GM12892 (cell line): ENCODE measurements at places on chromosomes 5 and 9.
A peak's percentile ranks its signal among the peaks of the same experiment; 100 is the strongest.

DNA sequence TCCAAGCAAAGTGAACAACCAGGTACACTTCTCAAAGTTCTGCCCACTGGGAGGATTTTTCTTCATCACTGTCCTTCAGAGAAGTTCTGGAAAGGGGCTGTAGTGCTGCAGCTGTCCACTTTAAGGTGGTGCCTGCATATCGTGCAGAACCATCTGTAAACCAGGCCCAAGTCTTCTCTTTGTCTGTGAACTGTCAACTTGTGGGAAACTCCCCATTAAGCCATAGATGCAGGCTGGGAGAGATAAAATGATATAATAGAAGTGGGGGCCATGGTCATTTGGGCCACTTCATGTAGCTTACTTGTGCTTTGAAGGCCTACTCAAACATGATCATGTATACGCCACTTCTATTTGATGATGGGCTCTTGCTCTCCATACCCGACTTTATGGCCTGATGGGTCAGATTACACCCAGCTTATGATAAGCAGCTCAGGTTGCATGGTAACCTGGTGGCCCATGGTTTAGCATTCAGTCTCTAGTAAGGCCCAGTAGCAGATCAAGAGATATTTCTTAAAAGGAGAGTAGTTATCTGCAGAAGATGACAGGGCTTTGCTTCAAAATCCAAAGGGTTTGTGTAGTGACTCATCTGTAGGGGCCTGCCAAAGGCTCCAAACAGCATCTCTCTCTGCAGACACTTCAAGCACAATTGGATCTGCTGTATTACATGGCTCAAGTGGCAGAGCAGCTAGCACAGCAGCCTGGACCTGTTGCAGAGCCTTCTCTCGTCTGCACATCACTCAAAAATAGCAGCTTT lies 15.7 kb upstream of the BTF3 start:
- no peak for DNase-seq

- no peak for DNase-seq
Measured at GRCh38 chr5:117833691-117834090, 1154.7 kb downstream of the DTWD2 start.

DNA sequence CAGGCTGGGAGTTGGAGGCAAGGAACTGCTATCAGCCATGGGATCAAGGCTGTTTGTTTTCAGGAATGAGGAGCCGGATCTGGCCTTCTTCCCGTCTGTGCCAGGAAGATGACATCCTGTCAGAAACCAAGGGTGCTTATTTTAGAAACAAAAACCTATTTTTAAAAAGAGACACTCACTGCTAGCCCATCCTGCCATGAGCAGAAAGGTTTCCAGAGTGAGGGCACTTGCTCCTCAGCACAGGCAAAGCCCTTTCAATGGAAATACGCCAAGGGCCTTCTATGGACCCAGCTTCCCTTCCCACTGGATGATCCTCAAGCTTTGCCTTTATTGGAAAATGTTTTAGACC lies 132.6 kb upstream of the FSTL4 start:
- DNase-seq, result no peak

DNA sequence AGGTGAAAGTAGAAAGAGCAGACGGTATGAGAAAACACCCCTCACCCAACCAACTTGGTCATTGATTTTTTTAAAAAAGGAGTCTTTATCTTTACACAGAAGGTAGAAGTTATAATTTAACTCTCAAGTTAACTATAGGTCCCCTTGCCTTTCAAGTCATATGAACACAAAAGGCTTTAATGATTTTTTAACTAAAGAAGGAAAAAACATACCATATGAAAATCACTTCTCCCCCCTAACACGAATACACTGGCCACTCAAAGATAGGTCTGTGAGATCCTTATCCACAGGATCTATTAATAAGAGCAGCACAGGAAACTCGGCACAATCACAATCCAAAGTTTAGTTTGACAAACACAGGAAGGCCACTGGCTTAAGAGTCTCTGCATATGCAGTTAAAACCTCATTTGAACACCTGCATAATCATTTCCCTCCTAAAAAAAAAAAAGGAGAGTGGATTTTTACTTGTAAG lies 138.0 kb downstream of the ENC1 start:
- no peak for DNase-seq

DNA sequence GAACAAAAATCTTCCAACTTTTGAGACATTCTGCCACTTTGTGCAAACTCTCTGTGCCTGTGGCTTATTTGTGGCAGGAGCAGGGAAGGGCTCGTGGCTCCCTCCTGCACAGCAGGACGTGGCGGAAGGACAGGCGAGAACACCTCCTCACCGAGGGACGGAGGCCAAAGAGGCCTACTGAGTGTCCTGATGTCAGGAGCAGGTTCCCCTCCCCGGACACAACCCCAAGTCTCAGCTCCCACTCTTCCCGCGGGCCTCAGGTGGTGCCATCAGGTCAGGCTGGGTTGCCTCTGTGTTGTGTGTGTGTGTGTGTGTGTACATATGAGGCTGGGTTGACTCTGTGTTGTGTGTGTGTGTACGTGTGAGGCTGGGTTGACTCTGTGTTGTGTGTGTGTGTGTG lies 136.8 kb upstream of the LPCAT1 start:
- DNase-seq, result no peak

DNA sequence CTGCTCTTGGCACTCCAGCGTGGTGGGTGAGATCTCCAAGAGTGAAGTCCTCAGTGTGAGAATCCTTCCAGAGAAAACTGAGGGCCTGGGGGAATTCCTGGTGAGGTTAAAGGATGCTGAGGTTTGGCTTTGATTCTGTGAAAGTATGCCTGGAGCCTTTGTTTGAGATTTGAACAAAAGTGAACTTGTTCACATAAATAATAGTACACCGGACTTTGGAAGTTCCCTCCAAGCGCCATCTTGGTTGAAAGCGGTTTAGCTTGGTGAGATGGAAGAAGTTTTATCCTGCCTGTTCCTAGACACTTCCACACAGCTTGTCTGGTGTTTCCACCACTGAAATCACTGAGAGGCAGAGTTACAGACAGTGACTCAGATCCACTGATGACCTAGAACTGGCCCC lies 286.4 kb downstream of the NTRK2 start:
- no peak for DNase-seq

GRCh38 chr5:126633552-126633951 lies 32.8 kb downstream of the PHAX start:
- no peak for DNase-seq

- DNase-seq, result no peak
Measured at GRCh38 chr5:158368686-158369085, 509.7 kb upstream of the CLINT1 start.

DNA sequence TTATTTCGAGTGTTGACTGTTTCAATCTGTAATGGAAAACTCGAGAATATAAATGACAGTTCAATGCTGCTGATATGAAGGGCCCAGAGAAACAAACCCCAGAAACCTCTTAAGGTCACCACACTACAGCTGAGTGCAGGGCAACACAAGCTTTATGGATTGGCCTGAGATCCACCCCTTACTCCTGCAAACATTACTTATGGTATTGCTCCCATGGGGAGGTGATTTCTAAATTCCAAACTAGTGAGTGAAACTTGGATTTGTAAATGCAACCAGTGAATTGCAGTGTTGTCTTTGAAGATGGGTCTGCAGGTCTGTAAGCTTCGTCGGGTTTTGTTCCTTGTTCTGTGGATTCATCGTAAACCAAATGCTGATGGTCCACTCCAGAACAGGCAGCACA lies 85.4 kb downstream of the NTRK2 start:
- no peak for DNase-seq

DNA sequence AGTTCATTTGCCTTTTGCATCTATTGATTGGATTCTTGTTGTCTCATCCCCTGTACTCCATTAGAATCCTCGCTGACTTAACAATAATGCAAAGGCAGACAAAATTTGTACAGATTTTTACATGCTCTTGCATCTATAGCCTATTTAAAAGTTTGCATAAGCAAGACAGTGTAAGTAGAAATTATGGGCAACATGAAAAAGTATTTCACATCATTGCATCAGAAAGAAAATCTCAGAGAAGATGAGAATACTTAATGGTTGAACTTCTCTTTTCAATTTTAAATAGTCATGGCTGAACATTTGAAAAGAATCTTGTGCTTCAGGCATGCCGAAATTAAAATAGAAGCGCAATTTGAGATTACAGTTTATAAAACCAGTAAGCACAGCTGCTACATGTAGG lies 226.4 kb downstream of the EFNA5 start:
- DNase-seq, result no peak

DNA sequence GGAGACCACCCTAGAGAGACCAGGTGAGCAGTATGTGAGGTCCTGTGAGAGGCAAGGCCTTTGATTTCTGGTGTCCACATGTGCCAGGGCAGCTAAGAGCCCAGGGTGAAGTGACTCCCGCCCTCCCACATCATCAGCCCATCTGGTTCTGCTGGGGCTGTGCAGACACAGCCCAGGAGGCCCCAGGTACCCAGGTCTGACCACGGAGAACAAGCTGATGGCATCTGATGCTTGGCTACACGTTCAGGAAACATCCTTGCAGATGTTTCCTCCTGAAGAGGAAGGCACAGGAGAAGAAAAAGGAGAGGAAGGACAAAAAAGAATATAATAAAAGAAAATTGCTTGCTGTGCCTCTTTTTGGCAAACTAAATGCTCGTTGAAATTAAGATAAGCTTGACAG lies 225.8 kb downstream of the PAX5 start:
- no peak for DNase-seq

DNA sequence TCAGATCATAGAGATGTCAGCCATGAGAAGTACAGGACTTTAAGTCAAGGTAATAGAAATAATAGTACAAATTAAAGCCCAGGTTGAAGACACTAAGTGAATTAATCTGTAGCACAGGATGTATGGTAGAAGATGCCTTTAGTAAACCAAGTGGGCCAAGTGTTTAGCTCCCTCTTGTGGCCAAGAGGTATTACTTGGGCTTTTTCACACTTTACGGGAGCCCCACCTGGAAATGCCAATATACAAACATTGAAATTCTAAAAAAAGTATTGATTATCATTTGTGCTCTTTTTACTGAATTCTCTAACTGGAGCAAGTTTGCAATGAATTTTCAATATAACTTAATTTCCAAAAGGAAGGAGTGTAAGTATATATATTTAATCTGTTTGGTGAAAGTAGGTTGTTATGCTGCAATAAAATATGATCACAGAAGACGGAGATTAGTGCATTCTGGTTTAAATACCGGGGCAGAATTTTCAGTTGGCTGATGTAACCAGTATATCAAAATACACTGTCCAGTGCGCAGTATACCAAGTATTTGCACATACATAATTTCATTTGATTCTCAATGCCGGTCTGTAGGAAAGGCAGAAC lies 84.7 kb downstream of the PARP8 start:
- DNase-seq, result peak; percentile 2

DNA sequence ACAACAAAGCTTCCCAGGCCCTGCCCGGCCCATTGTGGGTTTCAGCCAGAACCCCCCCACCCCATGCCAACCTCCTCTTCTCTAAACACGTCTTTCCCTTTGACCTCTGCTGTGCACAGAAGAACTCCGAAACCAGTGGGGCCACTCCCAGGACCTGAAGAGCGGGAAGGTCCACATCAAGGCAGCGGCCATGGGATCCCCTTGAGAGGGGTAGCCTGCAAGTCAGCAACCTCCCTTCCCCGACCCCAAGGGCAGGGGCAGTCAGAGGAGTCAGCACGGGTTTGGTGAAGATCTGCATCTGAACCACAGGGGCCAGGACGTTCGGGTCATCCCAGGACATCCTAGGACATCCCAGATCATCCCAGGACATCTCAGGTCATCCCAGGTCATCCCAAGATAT lies 379.9 kb upstream of the IRX4 start:
- no peak for DNase-seq

- no peak for DNase-seq
Measured at GRCh38 chr9:89247431-89248353, 63.3 kb upstream of the CKS2 start.

DNA sequence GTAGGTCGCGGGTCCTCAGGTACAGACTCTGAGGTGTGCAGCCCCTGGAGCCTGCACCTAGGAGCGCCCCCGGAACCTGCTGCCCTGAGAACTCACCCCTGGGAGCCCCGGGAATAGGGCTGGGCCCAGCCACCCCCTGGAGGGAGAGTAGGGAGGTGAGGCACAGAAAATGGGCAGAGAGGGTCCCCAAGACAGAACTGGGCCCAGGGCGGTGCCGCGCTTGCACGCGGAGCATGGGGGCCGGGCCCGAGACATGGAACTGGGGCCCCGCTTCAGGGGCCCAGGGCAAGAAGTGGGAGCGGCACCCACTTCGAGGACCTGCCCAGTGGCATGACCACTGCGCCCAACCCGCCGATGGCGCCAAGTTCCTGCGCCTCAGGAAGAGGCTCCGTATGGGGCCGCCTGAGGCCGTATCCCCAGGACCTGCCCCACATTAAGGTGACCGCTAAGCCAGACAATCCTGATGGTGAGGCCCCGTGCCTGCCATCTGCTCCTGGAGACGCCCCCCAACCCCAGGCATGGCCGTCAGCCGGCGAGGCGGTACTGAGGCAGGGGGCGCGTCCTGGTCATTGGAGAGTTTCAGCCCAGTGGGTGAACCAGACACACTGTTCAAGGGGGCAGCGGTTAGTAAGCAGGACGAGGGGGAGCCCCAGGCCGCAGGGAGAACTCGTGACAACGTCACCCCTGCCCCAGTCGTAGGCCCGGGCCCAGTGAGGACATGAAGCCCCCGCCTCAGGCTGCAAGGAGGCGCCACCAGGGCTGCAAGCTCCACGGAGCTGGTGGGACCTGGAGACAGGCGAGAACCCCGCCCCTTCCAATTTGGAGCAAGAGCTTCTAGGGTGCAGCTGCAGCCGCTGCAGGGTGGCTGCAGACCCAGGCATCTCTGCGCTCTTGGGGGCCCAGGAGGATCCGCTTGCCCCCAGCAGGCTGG lies 89.5 kb upstream of the PUM3 start:
- no peak for DNase-seq

DNA sequence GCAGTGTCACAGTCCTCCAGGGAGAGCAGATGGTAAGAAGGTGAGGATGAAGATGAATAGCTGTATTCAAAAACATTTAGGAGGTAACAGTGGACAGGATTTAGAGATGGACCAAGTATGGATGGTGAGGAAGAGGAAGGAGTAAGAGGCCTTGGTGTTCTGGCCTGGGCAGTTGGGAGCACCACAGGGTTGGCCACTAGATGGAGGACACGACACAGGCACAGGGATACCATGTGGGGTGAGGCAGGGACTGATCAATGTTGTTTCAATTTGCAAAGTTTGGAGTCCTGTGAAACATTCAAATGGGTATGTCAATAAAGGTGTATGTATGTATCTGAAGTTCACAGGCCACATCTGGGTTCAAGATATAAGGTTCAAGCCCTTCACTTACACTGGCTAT lies 141.1 kb upstream of the RASEF start:
- no peak for DNase-seq

DNA sequence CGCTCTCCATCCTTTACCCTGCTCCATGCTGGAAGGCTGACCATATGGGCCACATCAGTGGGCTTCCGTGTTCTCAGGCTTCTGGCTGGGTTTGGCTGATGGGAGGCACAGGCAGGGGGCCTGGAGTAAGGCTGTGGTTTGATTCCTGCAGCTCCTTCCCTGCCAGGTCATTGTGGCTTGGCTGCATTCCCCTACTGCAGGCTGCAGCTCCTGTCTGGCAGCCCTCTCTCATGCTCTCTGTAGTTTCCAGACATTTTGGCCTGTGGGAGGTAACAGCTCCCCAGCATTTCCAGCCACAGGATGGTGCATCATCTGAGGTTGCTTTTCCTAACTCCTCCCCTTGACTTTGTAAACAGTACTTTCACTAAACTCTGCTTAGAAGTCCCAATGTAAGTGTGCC lies 102.0 kb upstream of the PTPN3 start:
- no peak for DNase-seq

- DNase-seq, result no peak
Measured at GRCh38 chr5:37966871-37967270, 127.0 kb upstream of the GDNF start.

- DNase-seq, result no peak
Measured at GRCh38 chr9:99158629-99159028, 53.7 kb downstream of the TGFBR1 start.
